ENCODE measurements at places on chromosomes 11 and 22.

DNA sequence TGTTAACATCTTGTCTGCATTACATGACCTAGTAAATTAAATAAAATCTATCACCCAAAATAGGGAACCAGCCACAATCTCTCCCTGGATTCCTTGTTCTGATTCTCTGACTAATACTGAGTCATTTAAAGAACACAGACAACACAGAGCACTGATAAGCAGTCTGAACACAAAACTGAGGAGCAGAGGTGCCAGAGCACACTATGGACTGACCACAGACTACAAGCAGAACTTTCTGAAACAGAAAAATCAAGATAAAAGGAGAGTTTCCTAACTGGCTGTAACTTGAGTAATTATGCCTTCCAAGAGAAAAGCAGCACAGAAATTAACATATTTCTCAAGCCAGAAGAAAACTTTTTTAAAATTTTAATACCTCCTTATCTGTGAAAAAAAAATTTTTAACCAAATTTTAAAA lies 128.8 kb downstream of the SGSM3 start:
- no peak for DNase-seq

- DNase-seq = no peak
These were observed 669 bp upstream of the BCR start for GRCh38 chr22:23179381-23180299.

DNA sequence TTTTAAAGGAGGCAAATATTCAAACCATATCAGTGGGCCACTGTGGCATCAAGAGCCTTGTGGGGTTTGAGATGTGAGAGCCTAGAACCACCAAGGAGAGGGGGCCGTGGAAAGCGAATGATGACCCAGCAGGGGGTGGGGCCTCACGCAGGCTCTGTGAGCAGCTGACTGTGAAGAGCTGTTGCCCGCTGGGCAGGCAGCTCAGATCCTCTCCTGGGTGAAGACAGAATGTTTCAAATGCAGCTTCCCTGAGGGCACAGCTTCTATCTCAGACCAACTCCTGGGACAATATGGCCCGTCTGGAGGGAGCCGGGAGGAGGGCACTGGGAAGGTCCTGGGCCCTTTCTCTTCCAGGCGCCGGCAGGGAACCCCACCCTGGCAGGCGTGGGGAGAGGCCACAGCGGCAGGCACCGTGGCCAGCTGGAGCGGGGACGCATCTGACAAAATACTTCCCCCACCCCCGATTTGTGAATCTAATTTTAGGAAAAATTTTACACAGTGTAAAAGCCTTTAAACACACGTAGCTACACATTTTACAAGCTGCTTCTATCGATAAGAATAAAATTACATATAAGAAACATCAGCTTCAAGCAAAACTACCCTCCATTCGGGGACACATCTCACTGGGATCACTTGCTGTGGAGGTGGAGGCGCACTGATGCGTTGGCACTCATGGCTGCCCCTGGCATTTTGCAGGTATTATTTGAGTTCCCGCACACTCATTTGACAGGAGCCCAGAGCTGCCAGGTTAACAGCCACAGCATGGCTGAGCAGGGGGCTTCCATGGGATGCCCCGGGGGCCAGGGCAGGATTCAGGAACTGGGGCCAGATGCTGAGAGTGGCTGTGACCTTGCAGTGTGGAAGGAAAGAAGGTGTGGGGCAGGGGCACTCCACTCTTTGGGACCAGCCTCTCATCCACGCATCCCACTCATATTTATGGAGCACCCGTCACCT lies 40.3 kb downstream of the PARVG start:
- DNase-seq = no peak

DNA sequence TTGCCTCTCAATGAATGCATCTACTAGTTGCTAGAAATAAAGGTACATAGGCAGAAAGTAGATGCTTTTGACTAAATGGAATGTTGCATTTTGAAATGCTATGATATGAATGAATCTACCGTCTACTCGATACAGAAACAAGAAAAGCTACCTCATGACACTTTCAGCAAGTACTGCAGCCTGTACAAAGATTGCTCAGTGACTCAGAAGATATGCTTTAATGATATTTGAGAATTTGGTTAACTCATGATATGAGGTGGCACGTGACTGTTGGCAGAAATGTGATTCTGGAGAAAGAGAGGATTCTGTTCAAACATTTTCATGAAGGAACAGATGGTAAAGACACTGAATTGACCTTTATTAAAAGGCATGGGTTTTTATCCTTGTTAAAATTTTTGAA lies 76.0 kb downstream of the HSD17B12 start:
- no peak for DNase-seq

DNA sequence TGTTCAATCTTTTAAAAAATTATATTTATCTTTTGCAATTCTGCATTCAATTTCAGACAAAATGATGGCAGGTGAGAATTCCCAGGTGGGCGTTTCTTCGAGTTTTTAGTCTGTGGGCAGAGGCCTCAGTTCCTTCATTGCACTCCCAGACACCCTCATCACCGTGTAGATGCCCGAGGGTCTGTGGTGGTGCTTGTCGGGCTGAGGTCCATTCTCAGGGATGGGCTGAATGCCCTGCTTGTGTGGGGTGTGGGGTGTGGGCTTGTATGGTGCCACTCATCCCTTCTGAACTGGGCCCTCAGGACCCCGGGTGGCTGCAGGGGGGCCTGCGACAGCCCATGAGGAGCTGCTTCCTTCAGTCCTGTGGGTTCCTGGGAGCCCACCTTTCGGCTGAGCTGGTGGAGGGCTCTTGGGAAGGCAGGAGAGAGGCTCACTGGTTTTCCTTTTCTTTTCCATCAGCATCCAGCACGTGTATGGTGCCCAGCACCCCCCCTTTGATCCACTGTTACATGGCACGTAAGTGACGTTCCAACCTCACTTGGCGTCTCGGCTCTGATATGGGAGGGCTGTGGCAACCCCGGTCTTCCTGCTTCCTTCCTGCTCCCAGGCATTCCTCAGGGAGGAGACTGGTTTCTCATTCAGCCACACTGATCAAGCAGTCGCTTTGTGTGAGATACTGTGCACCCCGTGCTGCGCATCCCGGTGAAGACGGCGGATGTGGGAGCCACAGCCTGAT lies 29.8 kb downstream of the TBC1D22A start:
- no peak for DNase-seq

DNA sequence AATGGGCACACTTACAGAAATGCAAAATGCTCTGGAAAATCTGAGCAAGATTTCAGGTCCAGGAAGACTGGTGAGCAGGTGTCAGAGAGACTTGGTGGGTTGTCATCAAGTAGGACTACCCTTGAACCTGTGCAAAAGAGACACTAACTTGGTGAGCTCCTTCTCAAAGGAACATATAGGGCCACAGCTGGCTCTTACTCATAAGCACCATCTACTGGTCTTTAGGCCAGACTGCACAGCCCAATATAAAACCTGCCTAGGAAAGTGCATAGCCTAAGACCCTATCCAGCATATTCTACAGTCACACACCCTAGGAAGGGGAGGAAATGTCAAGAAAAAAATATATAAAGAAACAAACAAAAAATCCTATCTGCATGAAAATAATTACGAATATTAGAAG lies 18.2 kb upstream of the OR10W1 start:
- DNase-seq = no peak

- no peak for DNase-seq
These were observed 97.7 kb downstream of the LARGE2 start for GRCh38 chr11:46020084-46020599.

DNA sequence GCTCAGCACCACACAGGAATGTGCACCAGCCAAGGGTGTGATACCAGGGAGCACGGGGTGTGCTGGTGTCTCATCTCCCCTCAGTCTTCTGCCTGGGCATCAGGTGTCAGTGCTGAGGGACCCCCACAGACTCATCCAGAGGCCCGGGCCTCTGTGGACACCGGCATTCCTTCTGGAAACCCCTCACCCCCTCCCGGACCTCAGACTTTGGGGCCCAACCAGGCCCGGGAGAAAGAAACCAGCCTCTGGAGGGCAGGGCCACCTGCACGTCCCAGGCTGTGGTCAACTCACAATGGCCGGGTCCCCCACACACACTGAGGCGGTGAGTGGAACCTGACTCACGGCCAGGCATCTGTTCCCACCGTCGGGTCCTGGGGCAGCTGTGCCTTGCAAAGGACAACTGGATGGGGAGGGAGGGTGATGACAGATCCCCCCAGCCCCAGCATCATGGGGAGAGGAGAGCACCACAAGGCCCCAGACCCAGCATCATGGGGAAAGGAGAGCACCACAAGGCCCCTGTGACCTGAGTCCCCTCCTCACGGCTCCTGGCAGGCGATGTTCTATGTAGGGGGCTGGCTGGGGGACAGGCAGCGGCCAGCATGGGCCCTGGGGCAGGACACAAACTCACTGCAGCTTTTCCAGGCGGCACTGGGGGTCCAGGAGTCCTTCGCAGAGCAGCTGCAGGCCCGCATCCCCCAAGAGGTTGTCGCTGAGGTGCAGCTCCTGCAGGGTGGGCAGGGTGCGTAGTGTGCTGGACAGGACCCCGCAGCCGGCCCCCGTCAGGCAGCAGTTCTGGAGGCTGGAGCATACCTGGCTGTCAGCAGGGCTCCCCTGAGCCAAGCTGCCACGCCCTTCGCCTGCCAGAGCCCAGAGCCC lies 7.6 kb downstream of the RNH1 start:
- DNase-seq = no peak

- DNase-seq = no peak
These were observed 63.4 kb downstream of the FLI1 start for GRCh38 chr11:128757235-128757711.

GRCh38 chr22:29072979-29073617 lies at the start of gene KREMEN1:
KREMEN1 (plus strand) TSS chr22:29073035; CDS start chr22:29073131, 96 bp downstream.
- DNase-seq = no peak

DNA sequence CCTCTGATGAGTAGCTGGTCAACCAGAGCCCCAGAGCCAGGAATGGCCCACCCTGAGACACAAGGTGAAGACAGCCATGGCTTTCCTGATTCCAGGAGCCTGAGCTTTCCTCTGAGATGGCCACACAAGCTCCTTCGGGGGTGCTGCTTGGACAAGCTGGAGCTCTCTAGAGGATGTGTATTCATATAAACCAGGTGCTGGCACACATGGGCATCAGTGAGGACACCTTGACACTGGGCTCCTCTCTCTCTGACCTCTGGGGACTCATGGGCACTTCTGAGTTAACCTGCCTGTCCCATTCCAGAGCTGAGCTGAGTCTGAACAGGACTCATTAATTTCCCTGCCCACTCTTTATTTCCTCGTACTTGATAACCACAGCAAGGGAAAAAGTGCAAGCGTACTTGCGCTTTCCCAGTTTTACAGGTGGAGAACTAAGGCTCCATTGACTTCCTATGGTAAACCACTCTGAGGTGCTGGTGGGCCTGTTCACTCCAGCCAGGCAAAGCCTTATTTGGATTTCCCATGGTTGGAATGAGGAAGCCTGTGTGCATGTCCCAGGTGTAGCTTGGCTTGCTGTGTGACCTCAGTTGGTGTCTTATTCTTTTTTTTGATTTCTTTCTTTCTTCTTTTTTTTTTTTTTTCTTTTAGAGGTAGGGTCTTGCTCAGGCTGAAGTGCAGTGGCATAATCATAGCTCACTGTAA lies 25.4 kb downstream of the INSC start:
- no peak for DNase-seq
